Cardiac ventricle fibroblast (primary cell): ENCODE measurements at places on chromosomes 16 and 17. TPM values are rescaled to one million over a fixed set of nuclear protein-coding genes. Genes with fewer than 3 reads are reported as not detected.

ZNF764 gene
- 7.9 and 8.9 TPM in 2 replicates for total RNA-seq

TPPP3 gene
- total RNA-seq = not detected in 2 replicates

CCL17 gene
- total RNA-seq = not detected in 2 replicates

CDR2L gene
- total RNA-seq = 14.0 and 15.0 TPM in 2 replicates

DPEP2 gene
- total RNA-seq = not detected in 2 replicates

ALDH3A1 gene
- total RNA-seq = 0.73 and 4.0 TPM in 2 replicates

NLRP1 gene
- 20.6 and 22.5 TPM in 2 replicates for total RNA-seq

BAIAP2 gene
- 12.6 and 22.0 TPM in 2 replicates for total RNA-seq

AMZ2 gene
- total RNA-seq = 43.9 and 61.2 TPM in 2 replicates

C16orf92 gene
- not detected in 2 replicates for total RNA-seq

GFER gene
- 14.4 and 17.3 TPM in 2 replicates for total RNA-seq

ADGRG1 gene
- 1.7 and 5.0 TPM in 2 replicates for total RNA-seq

MRPL38 gene
- 22.2 and 30.8 TPM in 2 replicates for total RNA-seq

HYDIN gene
- total RNA-seq = 0.06 and 0.24 TPM in 2 replicates

MPP3 gene
- 3.4 and 3.6 TPM in 2 replicates for total RNA-seq

GNGT2 gene
- total RNA-seq = not detected in 2 replicates

CDH16 gene
- total RNA-seq = not detected in 2 replicates

ZNF287 gene
- total RNA-seq = 6.3 and 6.8 TPM in 2 replicates

RAB26 gene
- not detected in 2 replicates for total RNA-seq

CDRT15L2 gene
- total RNA-seq = not detected in 2 replicates

CACNA1H gene
- total RNA-seq = 1.6 and 3.3 TPM in 2 replicates

ZNF785 gene
- total RNA-seq = 6.8 and 18.9 TPM in 2 replicates
